Fibroblast of skin of left quadriceps (primary cell): ENCODE measurements at places on chromosomes 7 and 10.

GRCh38 chr10:98589691-98590090, 143.0 kb upstream of the HPS1 start:
- no peak for DNase-seq

GRCh38 chr10:133511907-133512528, 15.1 kb upstream of the CYP2E1 start:
- no peak for DNase-seq

GRCh38 chr10:46543466-46544377, 12.7 kb downstream of the GPRIN2 start:
- no peak for DNase-seq

DNA sequence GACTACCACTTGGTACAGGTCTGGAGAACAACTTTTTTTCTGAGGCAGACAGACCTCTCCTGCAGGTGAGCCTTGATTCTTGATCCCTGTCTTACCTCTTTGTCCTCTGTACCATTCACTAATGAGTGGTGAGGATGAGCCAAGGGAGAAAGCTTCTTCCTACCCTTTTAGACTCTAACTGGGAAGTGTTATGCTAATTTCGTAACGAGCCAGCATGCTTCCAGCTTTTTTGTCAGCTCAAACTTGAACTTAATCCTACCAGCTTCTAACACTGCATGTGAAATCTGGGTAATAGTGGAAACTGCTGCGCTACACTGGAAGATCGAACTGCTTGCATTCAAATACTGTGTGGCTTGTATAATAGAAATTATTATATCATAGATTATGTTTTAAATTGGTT, 87.0 kb downstream of the NEUROD6 start:
- no peak for DNase-seq

DNA sequence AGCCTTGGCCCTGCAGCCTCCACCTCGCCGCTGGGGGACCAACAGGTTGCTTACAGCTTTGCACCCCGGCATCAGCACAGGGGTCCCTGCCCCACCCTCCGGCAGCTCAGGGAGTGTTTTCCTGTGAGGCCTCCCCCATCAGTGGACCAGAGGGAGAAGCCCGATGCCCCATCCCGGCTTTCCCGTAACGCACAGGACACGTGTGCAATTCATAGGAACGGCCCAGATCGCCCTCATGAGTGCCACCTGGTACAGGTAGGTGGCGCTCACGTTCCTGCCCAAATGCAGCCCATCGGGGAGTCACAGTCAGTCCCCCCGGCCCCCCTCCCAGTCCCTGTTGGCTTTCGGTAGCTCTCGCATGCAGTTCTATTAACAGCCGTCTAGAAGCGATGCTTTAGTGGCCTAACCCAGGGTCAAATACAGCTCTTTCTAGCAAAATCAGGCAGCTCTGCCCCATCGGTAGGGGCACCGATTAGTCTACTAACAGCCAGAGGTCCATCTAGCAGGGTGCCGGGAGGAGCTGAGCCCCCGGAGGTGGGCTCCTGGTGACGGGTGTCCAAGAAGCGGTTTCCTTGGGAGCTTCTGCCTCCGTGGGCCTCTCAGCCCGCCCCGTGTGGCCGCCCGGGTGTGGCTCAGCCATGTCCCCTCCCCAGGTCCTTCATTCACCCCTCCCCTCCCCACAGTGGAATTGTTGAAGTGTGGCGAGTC, 48.4 kb upstream of the GTF2IRD1 start:
- no peak for DNase-seq

DNA sequence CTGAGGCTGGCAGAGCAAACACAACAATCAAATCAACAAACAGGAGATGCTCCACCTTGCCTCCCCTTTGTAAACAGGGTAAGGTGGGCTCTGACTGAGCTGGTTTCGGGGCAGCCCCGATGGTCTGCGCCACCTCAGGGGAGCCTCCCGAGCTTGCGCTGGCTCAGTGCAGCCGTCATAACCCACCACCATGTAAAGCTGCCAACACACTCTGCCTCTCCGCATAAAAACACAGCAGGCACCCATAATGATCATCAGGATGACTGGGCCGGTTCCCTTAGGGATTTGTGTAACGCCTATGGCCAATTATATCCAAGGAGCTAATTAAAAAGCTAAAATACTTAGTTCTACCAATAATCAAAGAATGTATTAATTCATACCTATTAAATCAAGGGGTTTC, 124.5 kb downstream of the PRPF18 start:
- DNase-seq: no peak

- DNase-seq: no peak
These were observed at the start of gene GNAI1 for GRCh38 chr7:80134536-80135308. GNAI1 (plus strand) TSS chr7:80134831; CDS start chr7:80135161, 330 bp downstream.
